ENCODE measurements at places on chromosomes 11 and 22.

GRCh38 chr11:56916162-56916561 lies 72.6 kb upstream of the OR5AK2 start:
- no peak for DNase-seq

DNA sequence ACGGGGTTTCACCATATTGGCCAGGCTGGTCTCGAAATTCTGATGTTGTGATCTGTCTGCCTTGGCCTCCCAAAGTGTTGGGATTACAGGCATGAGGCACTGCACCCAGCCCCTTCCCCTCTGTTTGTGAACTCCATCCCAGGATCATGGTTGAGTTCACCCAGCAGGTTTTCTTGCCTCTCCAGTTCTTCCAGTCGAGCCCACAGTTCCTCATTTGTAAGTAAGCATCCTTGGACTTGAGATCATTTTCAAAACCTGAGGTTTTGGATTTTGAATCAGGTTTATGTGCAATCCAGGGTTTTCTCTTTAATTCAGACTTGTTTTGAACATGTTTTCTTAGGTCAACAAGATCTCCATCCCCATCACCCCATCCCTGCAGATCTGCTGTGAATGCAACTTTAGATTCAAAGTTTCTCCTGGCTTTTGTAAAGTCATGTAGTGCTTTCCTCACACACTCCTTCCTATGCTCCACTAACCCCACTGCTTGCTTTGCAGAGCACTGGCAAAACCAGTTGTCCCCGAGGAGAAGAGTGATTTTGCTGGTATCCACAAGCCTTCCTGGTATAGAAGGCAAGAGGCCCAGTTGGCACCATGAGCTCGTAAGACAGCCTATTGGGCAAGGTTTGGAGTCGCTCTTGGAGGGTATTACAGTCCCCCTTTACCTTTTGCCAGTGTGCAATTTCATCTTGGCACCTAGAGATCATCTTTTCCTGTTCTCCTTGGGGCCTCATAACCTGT lies 14.7 kb upstream of the VPREB1 start:
- no peak for DNase-seq

- no peak for DNase-seq
Measured at GRCh38 chr11:68039526-68040086, 781 bp downstream of the TCIRG1 start.

DNA sequence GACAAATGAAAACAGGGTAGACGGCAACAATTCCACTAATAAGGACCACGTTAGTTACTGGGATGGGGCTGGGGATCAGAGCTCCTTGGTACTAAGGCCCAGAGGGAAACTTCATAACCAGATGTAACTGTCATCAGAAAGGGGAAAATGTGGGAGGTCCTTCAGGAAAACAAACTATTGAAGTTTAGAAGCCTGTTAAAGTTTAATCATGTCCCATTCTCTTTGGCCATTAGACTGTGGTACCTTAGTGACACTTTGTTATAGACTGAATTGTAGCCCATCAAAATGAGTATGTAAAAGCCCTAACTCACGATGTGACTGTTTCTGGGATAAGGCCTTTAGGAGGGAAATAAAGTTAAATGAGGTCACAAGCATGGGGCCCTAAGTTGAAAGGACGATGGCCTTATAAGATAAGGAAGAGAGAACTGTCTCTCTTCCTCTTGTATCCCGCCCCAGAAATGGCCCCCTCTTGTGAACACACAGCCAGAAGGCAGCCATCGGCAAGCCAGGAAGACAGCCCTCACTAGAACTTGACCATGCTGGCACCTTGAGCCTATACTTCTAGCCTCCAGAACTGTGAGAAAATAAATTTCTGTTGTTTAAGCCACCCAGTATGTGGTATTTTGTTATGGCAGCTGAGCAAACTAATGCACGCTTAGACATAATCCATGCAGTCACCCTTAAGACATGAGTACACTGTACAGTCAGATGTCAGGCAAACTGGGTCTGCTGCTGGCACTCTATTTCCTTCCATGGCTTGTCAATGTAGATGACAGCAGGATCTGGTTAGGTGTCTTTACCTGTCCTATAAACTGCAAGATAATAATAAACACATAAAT lies 26.9 kb upstream of the USP47 start:
- no peak for DNase-seq

GRCh38 chr11:122656631-122657101 lies 1.1 kb downstream of the UBASH3B start:
- DNase-seq = no peak

DNA sequence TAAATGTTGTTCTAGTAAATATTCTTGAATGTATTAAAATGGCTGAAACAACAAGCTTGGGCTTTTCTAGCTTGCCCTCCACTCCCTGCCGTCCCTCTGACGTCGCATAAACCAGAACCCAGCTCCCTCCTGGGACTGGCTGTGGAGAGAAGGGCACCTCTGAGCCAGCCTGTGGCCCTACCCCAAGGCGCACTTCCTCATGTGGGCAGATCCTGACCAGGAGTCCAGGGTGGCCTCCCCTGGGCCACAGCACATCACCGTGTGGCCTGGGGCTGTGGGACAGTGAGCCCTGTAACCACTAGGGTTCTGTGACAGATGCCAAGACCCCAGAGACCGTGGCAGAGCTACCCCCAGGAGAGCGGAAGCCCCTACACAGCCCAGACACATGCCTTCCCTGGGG lies 10.2 kb upstream of the ADORA2A start:
- no peak for DNase-seq

- DNase-seq = no peak
Measured at GRCh38 chr11:85316967-85317366, 310.2 kb downstream of the DLG2 start.

DNA sequence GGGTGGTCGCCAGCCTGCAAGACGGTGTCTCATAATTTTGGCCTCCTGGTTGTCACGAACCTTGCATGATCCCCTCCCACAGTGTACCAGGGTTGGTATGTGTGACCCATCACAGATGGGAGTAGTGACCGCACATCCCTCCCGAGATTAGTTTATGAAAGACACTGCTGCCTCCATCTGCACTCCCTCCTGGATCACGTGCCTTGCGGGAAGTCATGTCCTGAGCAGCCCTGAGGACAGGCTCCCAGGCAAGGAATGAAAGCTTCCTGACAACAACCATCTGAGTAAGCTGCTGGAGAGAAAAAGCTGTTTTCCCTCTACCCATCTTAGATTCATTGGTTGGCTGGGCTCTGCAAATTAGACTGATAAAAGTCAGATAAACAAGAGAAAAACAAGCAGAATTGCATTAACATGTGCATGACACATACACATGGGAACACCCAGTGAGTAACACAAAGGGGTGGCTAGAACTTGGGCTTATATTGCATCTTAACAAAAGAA lies 14.4 kb upstream of the PAMR1 start:
- no peak for DNase-seq

- DNase-seq = no peak
Measured at GRCh38 chr11:107184986-107185385, 166.7 kb upstream of the GUCY1A2 start.

- no peak for DNase-seq
Measured at GRCh38 chr11:120352405-120352804, 16.2 kb downstream of the ARHGEF12 start.

DNA sequence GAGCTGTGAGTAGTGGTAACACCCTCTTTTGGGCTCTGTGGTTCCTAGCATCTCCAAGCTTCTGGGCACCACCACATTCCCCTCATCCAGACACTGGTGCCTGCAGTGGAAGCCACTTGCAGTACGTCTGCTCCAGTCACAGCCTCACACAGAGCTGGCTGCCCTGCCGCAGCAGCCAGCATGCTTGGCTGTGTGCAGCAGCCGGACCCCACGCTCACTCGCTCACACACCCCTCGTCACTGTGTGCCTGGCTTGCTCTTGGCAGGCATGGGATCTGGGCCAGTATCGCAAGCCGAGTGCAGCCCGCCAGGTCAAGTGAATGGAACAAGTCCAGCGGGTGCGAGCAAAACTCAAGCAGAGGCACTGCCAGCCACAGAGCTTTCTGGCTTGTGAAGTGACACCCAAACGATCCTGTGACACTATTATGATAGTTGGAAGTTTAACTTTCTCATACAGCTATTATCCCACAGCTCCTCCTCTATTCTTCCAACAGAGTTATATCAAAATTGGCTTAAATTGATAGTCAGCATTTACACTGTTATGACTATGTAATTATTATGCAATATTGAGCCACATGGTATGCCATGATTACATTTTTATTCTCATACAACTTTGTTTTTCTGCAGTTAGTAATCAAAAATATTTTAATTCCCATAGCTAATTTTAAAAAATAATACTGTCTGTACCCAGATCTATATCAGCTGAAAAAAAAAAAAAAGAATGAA lies 89.0 kb downstream of the CCDC73 start:
- DNase-seq = no peak

DNA sequence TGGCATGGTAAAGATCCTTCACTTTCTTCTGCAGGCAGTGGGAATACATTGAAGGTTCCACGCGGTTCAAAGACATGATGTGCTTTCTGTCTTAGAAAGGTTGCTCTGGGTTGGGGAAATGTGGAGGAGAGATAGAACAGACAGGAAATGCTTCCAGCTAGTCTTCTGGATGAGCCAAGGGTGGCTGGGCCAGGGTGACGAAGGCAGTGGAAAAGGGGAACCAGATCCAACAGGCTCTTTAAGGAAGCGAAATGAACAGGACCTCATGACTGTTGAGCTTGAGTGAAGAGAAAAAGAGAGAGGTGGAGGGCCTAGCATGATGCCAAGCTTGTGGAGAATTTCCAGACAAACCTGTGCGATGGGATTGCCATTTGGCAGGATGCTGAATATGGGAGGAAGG lies 56.4 kb upstream of the LMO1 start:
- no peak for DNase-seq

- no peak for DNase-seq
Measured at GRCh38 chr11:62647609-62648005, 1.2 kb upstream of the GANAB start.

- DNase-seq = peak; percentile 70
Measured at GRCh38 chr11:18721561-18722292, 4.3 kb downstream of the IGSF22 start.

DNA sequence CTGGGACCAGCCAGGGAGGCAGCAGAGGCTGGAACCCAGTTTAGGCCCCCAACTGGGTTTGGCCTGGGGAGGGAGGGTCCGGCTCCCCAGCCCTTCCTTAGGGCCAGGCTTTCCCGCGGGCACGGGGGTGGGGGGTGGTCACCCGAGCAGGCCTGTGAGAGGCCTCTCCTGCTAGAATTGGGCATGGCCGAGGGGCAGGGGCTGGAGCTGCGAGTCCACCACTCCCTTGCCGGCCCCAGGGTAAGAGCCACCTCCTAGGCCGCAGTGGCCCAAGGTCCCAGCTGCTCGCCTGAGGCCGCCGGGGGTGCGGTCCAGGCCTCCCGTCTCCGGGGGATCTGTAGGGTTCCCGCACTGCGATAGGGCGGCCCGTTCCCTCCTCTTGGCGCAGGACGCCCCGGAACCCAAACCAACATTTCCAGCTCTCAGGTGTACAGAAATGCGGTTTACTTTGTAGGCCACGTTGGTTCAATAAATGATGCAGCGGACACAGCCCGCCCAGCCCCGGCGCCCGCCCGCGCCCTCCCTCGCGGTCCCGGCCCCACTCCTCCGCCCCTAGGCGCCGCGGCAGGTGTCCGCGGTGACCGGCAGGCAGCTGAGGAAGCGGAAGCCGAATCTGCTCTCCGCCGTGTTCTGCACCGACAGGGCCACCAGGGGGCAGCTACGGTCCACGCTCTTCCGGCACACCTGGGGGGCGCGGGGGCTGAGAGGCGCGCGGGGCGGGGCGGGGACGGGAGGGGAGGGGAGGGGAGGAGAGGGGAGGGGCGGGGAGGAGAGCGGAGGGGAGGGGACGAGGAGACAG lies 5.9 kb downstream of the LMNTD2 start:
- DNase-seq = peak; percentile 83

DNA sequence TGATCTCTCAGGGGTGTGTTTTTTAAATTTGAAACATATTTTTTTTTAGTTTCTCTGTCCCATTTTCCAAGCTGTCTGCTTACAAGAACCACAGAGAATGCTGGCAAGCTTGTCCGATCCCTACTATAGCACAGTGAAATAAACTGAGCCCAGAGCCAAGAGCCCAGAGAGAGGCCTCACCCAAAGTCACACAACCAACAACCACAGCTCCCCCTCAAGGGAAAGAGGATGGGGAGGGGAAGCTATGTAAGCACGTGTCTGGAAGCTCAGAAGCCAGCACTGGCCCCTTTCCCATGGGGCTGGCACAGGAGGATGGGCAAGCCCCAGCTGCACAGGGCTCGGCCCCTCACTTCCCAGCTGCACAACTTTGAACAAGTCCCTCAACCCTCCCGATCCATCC lies 3.2 kb upstream of the SART1 start:
- DNase-seq = no peak

DNA sequence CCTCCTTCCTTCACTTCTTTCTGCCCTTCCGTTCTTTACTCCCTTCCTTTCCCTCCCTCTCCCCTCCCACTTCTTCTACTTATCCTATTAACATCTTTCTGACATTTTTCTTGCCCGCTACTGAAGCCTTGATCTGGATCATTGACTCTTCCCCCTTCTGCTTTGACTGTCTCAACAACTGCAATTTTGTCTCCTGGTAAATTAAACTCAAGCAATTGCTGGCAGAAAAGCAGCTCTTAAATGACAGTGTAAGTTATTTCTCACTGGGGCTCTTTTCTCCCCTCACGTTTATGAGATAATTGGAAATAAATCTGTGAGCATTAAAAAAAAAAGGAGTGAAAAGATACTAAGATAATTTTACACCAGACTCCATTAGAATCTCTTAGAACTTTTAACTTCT lies 120.0 kb downstream of the SLC17A6 start:
- DNase-seq = no peak

GRCh38 chr22:22974795-22975580 lies 87.4 kb downstream of the IGLL5 start:
- no peak for DNase-seq

GRCh38 chr11:86537541-86538222 lies 134.7 kb downstream of the ME3 start:
- no peak for DNase-seq

- DNase-seq = no peak
Measured at GRCh38 chr11:132220474-132220873, 850.1 kb downstream of the NTM start.

GRCh38 chr11:71458146-71459070 lies 5.4 kb downstream of the NADSYN1 start:
- DNase-seq = no peak

- DNase-seq = peak; percentile 34
Measured at GRCh38 chr11:121112498-121113455, 11.7 kb downstream of the TECTA start.

DNA sequence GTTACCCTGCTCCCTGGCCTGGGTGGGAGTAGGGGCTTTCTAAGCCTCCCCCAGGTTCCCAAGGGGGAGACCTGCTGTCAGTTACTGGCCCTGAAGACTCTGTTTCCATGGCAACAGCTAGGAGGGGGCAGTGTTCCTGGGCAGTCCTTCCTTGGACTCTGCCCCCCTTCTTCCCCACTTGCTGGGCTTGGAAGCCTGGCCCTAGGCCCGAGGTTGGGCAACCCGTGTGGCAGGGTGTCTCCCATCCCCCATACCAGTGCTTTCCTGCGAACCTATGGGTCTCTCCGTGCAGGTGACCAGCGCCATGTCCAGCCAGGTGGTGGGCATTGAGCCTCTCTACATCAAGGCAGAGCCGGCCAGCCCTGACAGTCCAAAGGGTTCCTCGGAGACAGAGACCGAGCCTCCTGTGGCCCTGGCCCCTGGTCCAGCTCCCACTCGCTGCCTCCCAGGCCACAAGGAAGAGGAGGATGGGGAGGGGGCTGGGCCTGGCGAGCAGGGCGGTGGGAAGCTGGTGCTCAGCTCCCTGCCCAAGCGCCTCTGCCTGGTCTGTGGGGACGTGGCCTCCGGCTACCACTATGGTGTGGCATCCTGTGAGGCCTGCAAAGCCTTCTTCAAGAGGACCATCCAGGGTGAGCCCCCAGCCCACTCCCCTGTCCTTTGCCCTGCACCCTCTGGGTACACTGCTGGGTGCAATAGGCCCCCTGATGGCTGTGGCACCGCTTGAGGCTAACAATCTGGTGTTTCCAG lies 1.7 kb downstream of the ESRRA start:
- DNase-seq = no peak

Measured in activated T-cell treated with anti-CD3 and anti-CD28 coated beads, Interleukin-2, amount 50 U/mL, for 24 hours (primary cell).